Mucosa of descending colon (tissue), 3 donors: ENCODE measurements at places on chromosomes 1 and 21. TPM values are rescaled to one million over a fixed set of nuclear protein-coding genes. Genes with fewer than 3 reads are reported as not detected.

LRRC3 gene
- 17.9 TPM for total RNA-seq

AMY2A gene
- total RNA-seq: not detected

AMPD1 gene
- 0.44 TPM for total RNA-seq

SPRTN gene
- total RNA-seq: 10.7 TPM

PDC gene
- total RNA-seq: not detected

DHRS3 gene
- total RNA-seq: 90.1 TPM

HSD11B1 gene
- 2.8 TPM for total RNA-seq

FAM72C gene
- not detected for total RNA-seq

L1TD1 gene
- total RNA-seq: 1.4 TPM

ATP6V1G3 gene
- total RNA-seq: not detected

GLRX2 gene
- 15.2 TPM for total RNA-seq

INSRR gene
- 0.09 TPM for total RNA-seq

RNU5D-1 gene
- 15.9 TPM for total RNA-seq

NBPF10 gene
- total RNA-seq: 4.8 TPM

F11R gene
- 84.0 TPM for total RNA-seq

NHLH1 gene
- 0.14 TPM for total RNA-seq

FAM177B gene
- total RNA-seq: 9.7 TPM

VWA5B1 gene
- total RNA-seq: 0.80 TPM

EYA3 gene
- 22.8 TPM for total RNA-seq
